SW 1271 (cell line): ENCODE measurements at places on chromosomes 2 and 18.

DNA sequence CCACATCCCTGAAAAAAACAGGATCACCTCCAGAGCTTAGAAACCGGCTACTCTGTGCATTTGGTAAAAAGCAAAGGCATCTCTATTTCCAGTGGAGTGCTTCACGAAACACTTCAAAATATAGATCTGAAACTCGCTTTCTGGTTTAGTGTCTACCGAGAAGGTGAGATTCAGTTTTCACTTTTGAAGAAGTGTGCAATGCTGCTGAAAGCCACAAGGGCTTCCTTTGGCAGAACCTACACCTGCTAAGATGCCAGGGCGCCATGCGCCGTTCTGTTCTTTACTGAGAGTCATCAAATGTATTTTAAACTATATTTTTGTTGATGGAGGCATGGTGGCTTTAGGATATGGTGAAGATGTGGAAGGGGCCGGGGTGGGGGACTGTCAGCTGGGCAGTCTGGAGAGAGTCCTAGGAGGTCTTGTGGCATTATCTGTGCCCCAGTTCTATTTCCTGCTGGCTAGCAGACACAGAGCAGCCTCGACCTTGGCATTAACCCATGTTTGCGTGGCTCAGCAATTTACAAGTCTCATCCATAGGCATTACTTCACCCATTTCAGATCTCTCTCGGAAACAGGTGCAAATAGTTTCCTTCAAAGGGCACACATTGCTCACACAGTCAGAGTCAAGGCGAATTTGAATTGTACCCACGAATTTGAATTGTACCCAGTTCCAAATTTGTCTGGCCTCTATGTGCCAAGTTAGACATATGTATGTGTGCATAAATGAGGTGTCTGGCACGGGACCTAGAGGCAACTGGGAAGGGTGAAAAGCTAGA, 46.7 kb upstream of the KCNF1 start:
- DNase-seq: no peak

- DNase-seq: no peak
These were observed 49.7 kb upstream of the TFCP2L1 start for GRCh38 chr2:121334581-121335293.

DNA sequence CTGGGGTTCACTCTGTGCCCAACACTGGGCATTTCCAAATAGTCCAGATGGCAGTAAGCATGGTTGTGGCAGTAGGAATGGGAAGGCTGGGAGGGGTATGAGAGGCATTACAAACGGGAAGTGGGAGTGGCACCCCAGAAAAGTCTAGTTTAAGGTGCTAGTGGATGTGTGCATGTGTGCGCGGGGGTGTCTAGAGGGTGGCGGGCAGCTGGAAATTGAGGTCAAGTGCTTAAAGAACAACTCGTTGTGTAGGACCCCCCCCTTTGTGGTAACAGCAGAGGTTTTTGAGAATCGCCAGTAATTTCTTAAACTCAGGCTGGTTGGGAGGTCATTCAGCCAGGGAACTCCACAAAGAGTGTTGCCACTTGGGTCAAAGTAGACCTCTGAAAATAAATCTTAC, 69.9 kb downstream of the RHBDD1 start:
- no peak for DNase-seq

- DNase-seq: no peak
These were observed 48.9 kb upstream of the SH3RF3 start for GRCh38 chr2:109080109-109080508.

GRCh38 chr2:203603456-203604389, 68.6 kb upstream of the RAPH1 start:
- no peak for DNase-seq

DNA sequence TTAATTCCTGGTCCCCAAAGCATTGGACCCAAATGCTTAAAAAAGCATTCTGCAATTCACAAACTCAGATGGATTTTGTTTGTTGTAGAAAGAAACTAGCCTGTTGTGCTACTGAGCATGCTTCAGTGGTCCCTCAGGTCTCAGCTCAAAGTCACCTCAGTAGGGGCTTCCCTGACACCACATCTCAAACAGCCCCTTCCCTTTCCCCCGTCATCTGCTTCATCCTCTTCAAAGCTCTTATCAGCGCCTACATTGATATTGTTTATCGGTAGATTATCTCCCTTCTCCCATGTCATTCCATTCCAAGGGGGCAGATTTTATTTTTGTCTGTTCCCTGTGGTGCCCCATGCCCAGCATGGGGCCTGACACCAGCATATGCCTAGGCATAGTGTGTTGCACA, 172.9 kb downstream of the CELF4 start:
- DNase-seq: no peak

DNA sequence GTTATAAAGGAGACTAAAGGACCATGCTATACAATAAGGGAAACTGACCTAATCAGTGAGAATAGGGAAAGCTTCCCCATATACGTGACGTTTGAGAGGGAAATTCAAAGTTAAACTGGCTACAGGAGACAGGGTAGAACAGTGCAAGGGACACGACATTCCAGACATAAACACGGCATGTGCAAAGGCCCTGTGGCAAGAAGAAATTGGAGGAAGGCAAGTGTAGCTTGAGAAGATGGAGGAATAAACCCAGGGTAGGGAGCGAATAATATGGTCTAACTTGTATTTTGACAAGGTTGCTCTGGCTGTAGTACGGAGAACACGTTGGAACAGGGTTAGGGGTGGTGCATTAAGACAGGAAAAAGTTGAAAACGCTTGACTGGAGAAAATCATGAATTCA, 49.8 kb upstream of the RIOK3 start:
- DNase-seq: no peak

- no peak for DNase-seq
These were observed 112.9 kb upstream of the STK17B start for GRCh38 chr2:196284144-196284844.

DNA sequence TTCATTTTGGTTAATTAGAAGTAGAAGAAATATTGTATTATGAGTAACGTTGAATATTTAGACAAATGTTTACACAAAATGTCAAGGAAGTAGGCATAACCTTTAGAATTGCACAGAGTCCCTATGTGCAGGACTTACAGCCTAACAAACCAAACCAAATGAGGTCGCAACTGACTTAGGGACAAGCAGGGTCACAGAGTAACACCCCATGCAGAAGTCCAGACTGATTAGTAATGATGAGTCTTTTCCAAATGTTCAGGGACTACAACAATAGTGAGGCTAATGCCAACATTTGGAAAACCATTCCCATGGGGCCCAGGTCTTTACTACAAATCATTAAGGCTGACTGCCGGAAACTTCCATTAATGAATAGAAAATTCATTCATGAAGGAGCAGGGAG, 452.5 kb upstream of the CHAC2 start:
- DNase-seq: no peak

DNA sequence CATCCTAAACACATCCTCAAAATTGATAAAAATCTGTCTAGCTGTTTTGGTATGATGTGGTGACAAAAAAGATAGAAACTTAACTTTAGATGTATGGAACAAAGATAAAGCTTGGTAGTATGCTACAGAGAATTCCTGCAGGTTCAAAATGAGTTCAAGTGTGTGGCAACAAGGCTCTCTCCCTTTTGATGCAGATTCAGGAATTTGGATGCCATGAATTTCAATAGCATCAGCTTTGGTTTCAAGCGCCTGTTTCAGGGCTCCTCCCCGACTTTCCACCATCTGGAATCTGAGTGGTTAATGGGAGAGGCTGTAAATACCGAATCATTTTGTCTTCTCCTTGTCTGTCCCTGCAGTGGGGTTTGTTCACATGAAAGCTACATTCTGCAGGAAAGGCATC, 180.6 kb downstream of the MTX2 start:
- no peak for DNase-seq

GRCh38 chr2:174617120-174617519, 19.5 kb upstream of the WIPF1 start:
- DNase-seq: no peak

DNA sequence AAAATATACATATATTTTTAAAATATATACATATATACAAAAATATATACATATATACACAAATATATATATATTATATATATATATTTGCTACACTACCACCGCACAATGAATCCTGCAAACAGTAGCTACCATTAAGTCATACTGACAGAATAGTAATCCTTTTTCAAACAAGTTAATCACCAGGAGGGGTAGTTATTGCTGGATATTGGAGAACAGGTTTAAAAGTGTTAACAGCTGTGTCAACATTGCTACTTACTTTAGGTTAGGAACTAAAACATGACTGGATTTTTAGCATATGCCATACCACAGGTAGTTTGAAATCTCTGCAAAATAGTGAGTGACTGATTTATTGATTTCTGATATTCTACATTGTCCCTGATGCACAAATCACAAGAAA, 529.1 kb upstream of the CDH7 start:
- DNase-seq: no peak

GRCh38 chr18:56652802-56653201, 1.6 kb downstream of the WDR7 start:
- DNase-seq: no peak

DNA sequence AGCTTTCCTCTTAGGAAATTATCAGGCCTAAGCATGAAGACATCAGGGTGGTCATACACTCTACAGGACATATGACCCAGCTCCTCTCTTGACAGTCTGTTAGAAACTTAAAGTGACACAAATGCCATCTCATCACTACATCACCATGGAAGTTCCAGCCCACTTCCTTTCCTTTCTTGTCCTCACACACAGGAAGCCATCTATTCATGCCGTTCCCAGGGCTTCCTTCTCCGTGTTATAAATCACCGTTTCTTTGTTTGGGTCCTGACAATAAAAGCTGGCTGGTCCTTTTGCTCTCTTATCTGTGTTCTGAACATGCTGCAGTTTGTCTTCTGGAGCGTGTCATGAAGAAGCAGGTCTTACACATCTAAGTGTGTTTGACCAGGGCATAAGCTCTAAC, 692.1 kb upstream of the CELF4 start:
- DNase-seq: no peak

DNA sequence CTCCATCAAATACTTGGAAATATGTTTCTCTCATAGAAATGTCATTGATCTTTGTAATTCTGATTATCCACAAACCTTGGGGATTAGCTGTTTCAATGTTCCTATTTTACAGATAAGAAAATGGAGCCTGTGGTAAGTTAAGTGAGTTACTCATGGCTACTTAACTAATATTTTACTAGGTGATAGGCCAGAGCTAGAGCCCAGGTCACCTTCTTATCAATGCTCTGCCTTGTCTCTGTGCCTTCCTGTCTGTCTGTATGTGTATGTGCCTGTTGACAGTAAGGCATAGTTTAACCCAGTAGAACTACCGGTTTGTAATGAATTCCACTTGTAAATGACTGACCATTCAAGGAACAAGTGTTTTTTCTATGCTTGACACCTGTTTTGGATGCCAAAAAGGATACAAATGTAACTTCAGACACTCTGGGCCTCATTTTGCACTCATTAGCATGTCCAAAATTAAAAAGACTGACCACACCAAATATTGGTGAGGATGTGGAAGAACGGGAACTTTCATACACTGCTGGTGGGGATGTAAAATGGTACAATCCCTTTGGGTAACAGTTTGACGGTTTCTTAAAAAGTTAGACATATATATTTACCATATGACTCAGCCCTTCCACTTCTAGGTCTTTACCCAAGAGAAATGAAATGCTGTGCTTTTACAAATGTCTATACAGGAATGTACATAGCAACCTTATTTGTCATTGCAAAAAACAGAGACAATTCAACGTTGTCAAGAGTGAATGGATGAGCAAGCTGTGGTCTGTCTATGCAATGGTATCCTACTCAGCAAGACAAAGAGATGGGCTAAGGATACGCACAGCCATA, 19.6 kb upstream of the IL1A start:
- peak; percentile 43 for DNase-seq

DNA sequence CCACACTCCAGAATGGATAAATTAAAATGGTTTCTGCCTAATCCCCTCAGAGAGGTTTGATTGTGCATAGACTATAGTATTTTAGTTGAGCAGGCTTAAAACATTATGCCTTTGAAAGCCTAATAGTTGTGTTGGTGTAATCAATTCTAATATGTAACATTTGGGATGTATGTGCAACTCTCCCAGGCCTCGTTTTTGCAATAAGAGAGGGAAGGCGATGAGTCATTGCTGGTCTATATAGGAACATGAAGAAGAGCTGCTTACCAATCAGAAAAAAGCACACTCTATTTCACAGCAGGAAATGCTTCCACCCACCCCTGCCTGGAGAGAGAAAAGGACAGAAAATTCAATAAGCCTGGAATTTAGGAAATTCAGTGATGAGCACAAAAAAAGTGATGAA, 1424.0 kb upstream of the PIK3C3 start:
- no peak for DNase-seq

- peak; percentile 39 for DNase-seq
These were observed 7.0 kb downstream of the ASIC4 start for GRCh38 chr2:219521066-219521880.

DNA sequence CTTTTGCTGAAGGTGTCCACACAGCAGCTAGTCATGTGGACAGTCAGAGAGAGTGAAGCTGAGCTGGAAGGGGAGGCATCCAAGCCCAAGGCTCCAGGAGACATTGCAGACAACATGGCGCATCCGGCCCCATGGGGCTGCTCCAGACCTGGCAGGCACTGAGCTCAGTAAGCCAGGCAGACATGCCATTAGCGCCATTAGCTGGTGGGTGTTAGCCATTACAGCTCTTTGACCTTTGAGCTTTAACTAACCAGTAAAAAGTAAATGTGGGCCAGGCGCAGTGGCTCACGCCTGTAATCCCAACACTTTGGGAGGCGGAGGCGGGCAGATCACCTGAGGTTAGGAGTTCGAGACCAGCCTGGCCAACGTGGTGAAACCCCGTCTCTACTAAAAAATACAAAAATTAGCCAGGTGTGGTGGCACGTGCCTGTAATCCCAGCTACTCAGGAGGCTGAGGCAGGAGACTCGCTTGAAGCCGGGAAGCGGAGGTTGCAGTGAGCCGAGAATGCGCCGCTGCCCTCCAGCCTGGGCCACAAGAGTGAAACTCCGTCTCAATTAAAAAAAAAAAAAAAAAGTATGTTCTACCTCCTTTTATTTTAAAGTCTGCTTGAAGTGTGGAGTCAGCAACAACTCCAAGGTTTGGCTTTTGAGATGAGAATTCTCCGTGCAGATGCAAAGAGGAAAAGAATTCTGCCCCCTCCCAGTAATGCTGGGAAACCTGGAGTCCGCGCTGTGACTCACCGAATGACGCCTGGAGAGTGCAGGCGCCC, 69.4 kb downstream of the TWSG1 start:
- no peak for DNase-seq

DNA sequence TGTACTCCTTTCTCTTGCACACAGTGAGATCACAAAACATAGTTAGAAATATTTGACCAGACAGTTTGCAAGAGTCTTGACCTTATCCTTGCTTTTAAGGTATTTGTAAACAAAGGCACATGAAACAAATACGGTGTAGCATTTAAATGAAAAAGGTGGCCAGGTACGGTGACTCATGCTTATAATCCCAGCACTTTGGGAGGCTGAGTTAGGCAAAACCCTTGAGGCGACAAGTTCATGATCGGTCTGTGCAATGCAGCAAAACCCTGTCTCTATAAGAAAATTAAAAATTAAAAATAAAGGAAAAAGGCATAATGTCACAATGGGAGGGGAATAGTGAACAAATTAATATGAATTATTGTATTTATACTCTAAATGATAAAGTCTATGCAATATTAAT, 109.5 kb upstream of the PIK3C3 start:
- DNase-seq: no peak
